ENCODE measurements at places on chromosomes 13 and 19. TPM values are rescaled to one million over a fixed set of nuclear protein-coding genes. Genes with fewer than 3 reads are reported as not detected.

Gene BRME1
- total RNA-seq: 0.73 TPM

Gene ZNF560
- total RNA-seq: 2.2 TPM

Gene ANGPTL8
- total RNA-seq: not detected

Gene LGALS14
- not detected for total RNA-seq

Gene S1PR4
- not detected for total RNA-seq

Gene ZNF699
- 10.4 TPM for total RNA-seq

Gene PPP1R15A
- total RNA-seq: 70.0 TPM
